Fibroblast of skin of right quadriceps (primary cell): ENCODE measurements at places on chromosomes 2 and 18.

DNA sequence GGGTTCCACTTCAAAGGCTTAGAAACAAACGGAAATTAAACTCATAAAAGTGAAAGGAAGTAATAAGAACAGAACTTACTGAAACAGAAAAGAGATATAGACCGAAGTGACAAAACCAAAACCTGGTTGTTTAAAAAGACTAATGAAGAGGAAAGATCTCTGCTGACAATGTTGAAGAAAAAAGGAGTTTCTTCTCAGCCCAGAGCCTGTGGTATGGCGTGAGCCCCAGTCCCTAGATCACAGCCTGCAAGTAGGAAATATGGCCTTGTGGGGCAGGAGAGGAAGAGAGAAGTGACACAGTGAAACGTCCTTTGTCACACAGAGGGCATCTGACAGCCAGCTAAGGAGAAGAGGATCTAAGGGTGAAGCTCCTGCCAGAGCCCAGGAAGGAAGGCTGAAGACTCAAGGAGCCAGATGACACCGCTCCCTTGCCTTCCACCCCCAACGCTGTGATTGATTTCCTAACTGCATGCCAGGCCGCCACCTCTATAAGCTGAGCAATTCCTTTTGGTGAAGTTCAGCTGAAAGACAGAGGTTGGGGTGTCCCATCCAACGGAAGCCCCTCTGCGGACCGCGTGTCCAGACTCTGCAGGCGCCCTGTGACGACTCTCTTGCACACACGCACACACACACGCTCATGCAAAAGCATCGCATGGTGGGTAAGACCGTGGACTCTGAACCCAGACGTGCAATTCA, 141.1 kb downstream of the HDAC4 start:
- peak; percentile 43 for DNase-seq

- no peak for DNase-seq
These were observed 2.3 kb downstream of the PIKFYVE start for GRCh38 chr2:208268156-208268952.

DNA sequence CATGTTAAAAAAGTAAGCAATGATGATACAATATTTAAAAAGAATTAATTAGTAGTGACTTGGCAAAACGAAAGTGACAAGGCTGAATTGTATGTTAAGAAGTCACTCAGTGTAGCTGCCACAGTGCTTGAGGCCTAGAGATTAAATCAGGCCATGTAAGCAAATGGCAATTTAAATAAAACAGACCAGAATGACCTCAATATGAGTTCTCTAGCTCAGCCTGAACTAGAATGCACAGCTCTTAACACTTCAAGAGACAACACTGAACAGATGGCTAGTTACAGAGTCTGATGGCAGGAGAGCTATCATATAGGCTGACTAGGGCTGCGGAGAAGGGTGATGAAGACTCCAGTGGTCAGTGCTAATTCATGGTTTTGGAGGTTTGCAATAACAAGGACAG, 117.9 kb upstream of the ZBTB14 start:
- no peak for DNase-seq

DNA sequence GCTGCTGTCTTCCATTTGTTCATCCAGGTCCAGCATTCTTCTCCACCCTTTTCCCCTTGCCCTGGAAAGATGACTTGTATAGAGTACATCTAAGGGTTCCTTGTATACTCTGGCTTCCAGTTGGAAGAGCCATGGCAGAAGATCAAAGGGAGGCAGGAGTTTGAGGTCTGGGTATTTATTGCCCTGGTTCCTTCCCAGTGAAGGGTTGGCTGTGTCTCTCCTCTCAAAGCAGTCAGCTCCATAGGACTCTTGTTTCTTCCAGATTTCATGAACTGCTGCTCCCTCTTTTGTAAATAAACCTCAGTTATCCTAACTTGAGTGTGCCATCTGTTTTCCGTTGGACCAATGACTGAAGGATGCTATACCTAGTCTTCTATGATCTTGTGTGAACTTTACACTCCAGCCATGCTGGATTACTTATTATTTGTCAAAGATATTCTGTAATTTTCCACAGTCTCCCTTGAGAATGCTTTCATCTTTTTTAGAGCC, 6.4 kb downstream of the BBS5 start:
- DNase-seq = no peak

DNA sequence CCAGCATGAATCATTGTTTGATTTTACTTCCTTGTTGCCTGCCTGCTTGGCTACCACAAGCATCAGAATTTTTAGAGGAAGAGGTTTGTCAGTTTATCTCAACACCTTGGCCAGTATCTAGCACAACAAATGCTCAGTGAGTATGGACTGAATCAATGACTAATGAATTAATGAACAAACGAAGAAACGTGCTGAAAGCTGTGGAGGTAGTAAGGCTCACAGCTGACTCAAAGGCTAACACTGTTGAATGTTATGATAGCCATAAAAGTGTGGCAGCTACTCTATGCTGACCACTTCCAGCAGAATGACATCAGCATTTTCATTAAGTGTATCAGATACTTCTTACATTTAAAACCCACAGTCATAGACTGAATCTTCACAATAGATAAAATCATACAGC, 543.4 kb downstream of the IRS1 start:
- peak; percentile 65 for DNase-seq

DNA sequence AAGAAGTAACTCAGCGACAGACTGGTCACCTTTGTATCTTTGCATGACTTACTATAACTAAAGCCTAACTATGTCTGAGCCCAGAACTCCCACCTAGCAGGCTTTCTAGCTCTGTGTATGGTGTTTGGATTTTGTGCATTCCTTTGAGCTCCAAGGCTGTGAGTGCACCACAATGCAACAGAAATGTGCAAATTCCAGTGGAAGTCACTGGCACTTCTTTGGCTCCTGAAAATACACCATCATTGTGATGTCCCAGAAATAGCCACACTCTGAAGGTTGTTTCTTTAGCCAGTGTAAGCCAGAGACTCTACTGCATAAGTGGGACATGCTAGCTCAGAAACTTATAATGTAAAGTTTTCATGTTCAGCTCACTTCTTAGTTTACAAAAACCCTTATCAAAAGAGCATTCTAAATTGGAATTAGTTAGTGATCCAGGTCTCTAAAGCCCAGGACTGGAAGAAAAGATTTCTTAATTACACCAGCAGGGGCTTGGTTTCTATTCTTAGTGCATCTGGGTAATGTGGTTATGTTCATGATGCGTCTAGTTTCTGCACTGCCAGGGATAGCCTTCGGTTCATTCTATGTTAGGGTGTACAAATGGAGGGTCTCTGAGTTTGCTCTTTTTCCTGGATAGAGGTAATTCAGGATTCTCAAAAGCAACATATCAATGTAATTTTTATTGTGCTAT, 1239.5 kb upstream of the ZEB2 start:
- no peak for DNase-seq

DNA sequence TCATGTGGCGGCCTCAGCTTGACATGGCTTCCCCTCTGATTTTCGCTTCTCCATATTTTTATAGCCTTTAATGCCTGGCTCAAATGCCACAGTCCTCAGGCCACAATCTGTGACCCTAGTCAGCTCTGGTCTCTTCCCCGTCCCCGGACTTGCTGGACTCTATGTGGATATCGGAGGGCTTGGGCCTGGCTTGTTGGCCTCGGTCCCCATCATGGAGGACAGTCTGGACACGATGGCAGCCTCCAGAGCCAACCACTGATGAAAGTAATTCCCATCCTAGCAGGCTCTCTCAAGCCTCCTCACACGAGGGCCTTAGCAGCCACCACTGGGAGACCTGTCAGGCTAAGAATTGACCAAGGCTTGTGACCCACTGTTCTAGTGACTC, 61.6 kb downstream of the LPIN1 start:
- no peak for DNase-seq

- DNase-seq = peak; percentile 77
These were observed 128.8 kb downstream of the MREG start for GRCh38 chr2:215884451-215885087.

GRCh38 chr2:240437551-240437860, 2.0 kb downstream of the GPC1 start:
- DNase-seq = no peak

DNA sequence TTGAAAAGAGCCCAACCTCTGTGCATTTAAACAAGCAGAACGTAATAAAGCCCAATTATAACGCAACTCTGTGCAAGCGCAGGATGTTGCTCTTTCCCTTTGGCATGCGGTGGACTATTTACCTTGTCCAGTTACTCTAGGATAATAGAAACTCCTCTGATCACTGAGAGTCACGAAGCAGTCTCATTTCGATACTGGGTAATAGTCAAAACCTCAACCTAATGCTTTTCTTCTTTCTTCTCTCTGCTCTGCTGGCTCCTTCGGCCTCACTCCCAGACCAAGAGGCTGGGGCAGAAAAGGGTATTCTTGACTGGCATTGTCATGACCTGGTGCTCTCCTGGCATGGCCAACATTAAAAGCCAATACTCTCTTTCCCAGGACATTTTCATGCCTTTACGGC, 89.7 kb upstream of the GCFC2 start:
- DNase-seq = no peak

DNA sequence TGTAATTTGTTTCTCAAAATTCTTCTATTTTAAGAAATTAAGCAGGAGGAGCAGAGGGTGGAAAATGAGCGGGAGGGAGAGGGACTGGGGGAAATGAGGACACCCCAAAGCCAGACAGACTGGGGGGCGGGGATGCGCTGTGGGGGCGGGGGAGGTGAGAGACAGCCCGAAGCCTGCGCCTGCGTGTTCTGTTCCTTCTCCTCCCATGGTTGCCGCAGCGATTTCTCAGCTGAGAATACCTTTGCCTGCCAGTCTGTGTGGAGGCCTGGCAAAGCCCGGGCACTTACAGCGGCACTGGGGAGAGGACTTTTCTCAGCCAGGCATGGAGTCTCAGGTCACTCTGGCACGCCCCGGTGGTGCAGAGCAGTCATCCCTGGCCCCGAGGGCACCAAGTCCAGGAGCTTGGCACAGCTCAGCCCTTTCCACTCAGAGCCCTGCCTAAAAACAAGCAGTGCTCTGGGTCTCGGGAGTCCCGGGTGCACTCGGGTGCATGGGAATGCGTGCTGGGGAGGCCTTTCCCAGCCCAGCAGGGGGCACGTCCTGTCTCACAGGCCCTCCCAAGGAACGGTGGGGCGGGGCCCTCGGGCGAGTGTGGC, 289.3 kb upstream of the HS6ST1 start:
- no peak for DNase-seq

DNA sequence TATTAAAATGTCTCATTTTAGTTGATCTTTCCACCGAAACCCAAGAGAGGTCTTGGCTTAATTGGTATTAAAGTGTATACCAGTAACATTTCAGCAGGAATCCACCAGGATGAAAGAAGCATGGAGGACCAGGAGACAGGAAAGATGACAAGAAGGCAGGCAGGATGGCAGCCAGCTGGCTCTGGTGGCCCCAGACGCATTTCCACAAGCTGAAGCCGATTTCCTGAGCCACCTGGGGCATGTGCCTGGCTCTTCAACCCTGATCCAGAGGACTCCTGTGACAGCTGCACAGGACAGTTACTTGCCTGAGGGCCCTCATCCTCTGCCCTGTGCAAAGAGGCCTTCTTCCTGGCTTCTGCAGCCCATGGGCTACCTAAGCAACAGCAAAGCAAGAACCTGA, 56.9 kb upstream of the NFU1 start:
- DNase-seq = no peak

GRCh38 chr2:226971084-226971483, 135.2 kb downstream of the RHBDD1 start:
- DNase-seq = no peak

DNA sequence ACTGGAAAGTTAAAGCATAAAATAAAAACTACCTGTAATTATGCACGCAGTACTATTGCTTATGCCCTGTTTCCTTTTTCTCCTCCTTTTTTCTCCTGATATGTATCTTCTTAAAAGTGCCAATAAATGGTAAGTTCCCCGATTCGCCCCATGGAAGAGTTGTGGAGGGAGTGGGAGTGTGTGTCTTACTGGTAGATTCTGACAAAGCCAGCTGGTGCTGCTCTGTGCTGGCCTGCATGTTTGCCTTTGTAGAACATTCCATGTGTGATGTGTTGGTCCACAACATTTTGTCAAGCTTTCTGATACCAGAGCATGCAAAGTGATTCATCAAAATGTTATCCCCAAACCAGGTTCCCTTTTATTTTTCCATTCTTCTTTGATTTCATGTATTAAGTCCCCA, 356.9 kb upstream of the RAB12 start:
- DNase-seq = no peak

GRCh38 chr2:114488841-114489530, 46.5 kb downstream of the DPP10 start:
- no peak for DNase-seq

DNA sequence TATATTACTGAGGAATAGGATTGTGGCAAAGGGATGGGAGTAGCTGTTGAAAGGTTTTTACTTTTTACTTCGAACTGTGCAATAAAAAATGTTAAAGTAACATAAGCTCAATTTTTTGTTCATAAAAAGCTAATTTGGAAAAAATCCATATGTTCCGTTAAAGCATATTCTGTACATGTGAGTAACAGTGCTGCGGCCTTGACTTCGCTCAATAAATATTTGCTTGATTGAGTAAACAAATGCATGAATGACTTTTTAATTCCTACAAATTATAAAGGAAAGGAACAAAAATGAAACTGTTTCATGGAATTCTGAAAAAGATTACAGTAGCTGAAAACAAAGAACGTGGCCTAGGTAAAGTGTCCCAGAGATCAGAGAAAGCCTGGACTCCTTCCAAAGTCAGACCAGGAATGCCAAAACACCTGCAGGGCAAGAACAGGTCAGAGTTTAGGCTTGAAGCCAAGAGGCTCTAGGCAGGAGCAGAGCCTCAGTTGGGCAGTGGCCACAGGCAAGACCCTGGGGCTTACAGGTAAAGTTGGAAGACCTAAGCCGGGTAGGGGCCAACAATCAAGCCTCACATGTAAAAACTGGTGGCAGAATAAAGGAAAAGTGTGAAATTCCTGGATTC, 44.3 kb upstream of the FIGN start:
- no peak for DNase-seq

DNA sequence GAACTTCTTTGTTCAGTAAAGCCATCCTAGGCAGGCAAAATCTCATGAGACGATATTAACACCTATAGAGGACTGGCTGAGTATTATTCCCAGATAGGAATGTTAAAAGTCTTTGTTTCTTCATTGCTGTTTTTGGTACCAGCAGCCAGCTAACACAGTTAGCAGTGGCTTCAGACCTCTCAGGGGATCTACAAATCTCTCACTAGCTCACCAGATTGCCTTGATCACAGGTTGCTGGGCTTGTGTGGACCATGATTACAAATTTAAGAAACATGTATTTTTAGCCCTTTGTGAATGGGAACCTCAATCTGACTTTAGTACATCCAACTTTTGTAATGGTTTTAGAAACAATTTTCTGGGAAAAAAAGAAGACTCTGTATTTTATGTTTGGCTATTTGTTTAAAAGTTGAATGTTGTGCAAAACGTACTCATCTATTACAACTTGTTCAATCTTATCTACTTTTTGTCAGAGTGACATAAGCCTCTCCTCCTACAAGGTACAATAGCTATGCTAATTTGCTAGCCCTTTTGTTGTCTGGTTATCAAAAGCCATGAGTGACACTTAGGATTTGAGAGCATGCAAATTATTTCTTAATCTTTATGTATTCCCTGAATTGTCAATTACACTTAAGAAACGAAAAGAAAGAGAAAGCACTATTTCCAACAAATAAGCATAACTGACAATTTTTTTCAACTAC, 693.1 kb downstream of the ERBB4 start:
- no peak for DNase-seq

- no peak for DNase-seq
These were observed 243.8 kb downstream of the CELF4 start for GRCh38 chr18:37321582-37322491.
